ENCODE measurements at places on chromosomes 13 and 19. TPM values are rescaled to one million over a fixed set of nuclear protein-coding genes. Genes with fewer than 3 reads are reported as not detected.

GRCh38 chr13:30148171-30148754, 159.1 kb downstream of the KATNAL1 start:
- no peak for DNase-seq

GRCh38 chr19:51027126-51027806, 850 bp upstream of the KLK11 start:
- no peak for DNase-seq

GRCh38 chr13:98192008-98192407, 14.9 kb upstream of the RNF113B start:
- no peak for DNase-seq

DACT3 gene
- total RNA-seq, result 3.4 TPM

DNA sequence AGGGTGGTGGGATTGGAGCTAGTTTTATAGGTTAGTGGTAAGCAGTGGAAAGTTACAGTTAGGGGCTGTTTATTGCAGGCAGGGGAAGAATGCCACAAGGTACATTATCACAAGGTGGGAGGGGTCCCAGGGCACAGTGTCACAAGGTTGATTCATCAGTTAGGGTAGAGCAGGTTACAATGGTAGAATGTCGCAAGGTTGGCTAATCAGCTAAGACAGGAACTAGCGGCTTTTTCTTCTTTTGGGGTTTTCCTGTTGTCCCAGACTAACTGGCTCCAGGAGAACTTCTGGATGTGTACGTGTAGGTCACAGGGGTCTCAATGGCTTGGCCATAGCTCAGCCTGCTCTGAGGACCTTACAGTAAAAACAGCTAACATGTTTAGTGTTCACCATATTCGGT, 1221.1 kb downstream of the SLITRK1 start:
- no peak for DNase-seq

VAV1 gene
- not detected for total RNA-seq
